Stimulated activated CD8-positive, alpha-beta memory T cell treated with anti-CD3 and anti-CD28 coated beads, Interleukin-4, amount 100 ng/mL, for 4 hours (primary cell): ENCODE measurements at places on chromosomes 1 and 21.

DNA sequence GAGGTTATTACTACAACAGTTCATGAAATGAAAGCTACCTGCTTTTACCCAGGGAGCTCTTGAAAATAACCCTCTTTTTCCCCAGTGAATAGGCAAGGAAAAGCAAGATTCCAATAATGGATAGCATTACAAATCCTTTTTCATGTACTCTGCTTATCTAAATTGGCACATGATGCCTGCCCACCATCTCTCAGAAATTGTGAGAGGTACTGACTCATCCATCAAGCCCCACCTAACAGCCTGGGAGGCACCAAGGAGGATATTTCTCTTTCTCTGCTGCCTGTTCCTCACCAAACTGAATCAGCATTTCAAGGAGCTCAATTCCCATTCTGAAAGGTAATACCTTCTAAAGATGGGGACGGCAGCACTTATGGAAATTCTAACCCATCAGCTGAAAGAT lies 34.4 kb downstream of the PALMD start:
- DNase-seq = no peak

DNA sequence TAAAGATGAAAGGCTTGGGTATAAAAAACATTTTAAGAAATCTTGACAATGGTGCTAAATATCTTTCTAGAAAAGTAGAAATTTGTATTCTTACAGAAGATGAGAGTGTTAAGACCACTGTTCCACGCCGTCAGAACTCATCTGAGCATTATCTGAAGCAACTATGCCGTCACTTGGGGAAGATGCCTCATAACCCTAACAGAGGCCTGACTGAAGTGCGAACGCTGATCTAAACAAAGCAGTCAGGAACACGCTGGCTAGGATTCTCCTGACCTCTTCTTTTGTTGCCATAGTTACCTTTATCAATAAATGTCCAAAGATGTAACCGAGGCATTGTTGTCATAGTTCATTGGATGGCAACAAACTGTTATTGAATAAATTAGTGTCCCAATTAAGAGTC lies 612.4 kb downstream of the LTN1 start:
- DNase-seq = no peak

- DNase-seq = no peak
These were observed 6.4 kb downstream of the IL24 start for GRCh38 chr1:206903687-206904086.

DNA sequence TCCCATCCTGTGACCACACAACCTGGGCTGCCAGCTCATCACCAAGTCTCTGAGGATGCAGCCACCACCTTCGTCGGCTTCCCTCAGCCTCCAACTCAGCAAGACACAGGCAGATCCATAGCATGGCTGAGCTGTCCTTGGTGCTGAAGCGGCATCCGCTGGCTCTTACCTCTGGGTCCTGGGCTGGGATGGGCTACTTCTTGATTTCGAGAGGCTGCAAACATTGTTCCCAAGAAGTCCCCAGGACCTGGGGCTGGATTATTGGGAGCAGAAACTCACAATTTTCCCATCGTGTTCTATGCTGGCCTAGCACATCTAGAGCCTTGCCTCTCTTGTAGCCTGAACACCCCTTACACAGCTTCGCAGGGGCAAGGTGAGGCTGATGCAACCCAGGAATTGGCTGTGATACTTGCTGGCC lies 24.9 kb upstream of the C1QA start:
- no peak for DNase-seq

DNA sequence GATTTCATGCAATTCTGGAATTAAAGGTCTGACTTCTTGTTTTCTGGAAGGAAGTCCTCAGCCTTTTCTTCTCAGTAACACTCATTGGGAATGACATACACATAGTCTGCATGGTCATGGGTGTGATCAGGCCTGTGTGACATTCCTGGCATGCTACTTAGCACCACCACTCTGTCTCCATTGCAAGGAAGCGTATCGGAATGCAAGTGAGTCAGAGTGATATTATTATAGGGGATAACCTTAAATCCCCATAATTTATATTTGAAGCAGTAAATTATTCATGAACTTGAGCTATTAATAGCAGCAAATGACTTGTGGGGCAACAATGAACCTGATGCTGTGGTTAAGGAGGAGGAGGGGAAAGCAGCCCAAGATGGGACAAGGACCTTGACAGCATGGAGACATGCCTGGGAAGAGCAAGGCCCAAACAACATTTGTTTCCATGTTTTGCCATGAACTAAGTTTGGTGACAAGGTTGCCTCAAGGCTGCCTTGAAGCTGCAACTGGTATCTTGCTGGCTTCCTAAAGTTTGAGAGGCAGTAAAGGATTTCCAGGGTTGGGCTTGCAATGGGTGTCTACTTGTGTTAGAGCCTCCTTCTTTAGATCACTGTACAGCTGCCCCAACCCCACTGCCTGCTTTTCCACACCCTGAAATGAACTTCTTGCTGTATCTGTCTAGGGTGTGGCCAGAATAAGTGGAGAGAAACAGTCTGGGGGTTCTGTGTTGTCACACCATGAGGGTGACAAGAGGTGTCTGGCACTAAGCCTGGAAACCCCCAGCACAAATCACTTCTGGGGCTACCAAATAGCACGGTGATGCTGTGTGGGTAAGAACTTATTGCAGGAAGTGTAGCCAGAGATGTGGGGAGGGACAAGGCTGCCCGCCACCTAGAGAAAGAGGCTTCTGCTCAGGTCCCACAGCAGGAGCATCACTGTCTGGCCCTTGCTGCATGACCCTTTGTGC lies 4.6 kb downstream of the MAB21L3 start:
- DNase-seq = no peak

- DNase-seq = no peak
These were observed 187.3 kb upstream of the DMRTA2 start for GRCh38 chr1:50610563-50610962.

DNA sequence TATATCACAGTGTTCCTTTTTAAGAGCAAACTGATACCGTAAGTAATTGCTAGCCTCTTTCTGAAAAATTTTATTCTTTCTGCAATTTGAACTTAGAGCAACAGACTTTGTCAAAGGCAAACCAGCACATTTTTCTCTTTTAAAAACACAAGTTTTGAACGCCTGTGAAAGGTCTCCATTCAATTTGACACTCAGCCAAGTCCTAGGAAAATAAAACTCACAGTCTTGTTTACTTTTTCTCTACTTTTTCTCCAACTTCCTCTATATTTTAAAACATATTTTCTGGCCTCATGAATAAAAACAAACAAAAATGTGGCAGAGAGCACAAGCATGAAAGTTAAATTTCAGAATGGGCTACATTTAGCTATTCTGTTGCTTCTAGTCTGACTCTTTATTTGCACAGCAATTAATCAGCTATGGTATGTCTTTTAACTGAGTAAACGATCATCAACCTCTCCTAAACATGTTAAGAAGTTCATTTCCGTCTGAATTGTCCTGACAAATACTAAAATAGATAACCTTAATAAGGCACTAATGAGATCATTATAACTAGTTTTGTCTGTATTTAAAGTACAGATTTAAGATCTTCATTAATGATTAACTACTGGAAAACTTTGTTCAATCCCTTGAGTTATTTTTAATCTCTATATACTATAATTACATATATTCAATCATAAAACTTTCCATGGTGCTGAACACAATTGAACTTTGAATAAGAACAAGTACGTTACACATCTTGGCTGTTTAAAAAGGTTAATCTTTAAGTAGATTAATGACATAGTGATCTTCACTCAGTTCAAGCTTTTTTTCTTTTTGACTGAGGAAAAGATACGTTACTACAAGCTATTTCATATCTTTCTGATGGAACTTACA lies 550.6 kb downstream of the PTBP2 start:
- DNase-seq = no peak

- no peak for DNase-seq
These were observed 200.7 kb downstream of the KCNT2 start for GRCh38 chr1:196407358-196408051.

DNA sequence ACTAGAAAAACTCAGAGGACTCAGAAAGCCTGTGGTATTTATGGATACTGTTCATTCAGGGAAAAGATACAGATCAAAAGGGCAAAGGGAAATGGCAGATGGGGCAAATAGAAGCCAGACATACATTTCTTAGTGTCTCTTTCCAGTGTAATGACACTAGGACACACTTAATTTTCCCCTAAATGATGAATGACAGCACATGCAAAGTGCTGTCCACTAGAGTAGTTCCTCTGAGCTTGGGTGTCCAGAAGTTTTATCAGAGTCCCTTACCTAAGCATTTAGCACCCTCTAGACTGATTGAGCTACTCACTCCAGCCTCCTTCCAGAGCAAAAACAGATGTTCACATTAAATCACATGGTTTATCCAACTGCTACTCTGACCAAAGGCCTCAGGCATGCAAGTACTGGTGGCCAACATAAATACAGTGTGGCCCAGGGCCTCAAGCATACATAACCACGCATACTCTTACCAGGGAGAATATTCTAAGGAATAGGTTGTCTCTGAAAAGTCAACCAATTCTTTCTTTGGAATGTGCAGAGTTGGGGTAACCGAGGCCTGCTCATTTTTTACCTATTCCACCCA lies 166.9 kb downstream of the NCAM2 start:
- no peak for DNase-seq

DNA sequence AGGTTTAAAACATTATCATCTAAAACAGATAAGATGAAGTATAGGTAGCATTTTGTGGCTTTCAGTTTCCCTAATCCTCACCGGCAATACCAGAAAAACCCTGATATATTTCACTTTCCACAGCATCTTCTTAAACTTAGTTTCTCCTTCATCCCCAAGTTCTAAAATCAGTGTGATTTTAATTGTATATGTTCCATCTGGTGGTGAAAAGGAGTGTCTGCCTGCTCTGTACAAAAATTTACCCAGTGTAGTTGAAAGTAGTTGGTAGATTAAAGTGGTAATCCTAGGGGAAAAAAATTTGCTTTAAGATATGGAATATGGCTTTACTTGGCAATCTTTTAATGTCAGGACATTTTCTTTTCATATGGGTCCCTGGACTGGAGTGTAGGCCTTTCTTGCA lies 74.3 kb downstream of the CEP350 start:
- no peak for DNase-seq

DNA sequence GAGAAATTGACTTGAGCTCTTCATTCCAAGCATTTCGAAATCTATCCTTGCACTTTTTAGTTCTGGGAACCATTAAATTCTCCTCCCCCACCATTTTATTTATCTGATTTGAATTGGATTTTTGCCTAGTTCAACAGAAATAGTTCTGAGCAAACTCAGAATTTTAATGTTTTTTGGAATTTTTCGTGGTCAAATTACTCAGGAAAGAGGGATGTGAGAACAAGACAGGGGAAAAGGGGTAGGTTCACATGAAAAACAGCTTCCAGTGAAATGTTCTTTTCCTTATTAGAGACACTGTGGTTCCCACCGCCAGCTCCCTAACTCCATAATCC lies 5.7 kb upstream of the ZNF697 start:
- no peak for DNase-seq

DNA sequence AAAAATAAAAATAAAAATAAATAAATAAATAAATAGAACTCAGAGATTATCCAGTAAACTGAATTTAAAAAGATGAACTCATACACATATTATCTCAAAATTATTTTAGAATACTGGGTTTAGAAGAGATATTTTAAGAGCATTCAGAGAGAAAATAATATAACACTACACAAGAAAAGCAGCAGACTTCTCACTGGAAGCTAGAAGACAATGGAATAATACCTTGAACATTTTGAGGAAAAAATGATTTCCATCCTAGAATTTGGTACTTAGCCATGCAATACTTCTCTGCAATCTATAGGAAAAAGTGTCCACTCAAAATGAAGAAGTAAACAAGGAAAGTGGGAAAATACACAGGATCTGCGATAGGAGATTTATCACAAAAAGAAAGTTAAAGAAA lies 24.2 kb downstream of the TRMT1L start:
- no peak for DNase-seq

DNA sequence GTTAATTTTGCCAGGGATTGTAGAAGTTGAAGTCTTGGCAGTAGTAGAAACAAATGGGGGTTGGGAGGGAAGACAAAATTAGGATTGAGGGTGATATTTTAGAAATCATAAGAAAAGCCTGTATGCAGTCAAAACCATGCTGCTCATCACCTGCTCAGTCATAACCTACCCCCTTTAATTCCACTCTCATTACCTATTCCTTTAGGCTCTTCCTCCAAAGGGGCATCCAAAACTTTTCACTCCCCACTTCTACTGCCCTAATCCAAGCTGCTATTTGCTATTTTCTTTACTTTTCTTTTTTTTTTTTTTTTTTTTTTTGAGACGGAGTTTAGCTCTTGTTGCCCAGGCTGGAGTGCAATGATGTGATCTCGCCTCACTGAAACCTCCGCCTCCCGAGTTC lies 11.5 kb downstream of the H3-3A start:
- DNase-seq = no peak

DNA sequence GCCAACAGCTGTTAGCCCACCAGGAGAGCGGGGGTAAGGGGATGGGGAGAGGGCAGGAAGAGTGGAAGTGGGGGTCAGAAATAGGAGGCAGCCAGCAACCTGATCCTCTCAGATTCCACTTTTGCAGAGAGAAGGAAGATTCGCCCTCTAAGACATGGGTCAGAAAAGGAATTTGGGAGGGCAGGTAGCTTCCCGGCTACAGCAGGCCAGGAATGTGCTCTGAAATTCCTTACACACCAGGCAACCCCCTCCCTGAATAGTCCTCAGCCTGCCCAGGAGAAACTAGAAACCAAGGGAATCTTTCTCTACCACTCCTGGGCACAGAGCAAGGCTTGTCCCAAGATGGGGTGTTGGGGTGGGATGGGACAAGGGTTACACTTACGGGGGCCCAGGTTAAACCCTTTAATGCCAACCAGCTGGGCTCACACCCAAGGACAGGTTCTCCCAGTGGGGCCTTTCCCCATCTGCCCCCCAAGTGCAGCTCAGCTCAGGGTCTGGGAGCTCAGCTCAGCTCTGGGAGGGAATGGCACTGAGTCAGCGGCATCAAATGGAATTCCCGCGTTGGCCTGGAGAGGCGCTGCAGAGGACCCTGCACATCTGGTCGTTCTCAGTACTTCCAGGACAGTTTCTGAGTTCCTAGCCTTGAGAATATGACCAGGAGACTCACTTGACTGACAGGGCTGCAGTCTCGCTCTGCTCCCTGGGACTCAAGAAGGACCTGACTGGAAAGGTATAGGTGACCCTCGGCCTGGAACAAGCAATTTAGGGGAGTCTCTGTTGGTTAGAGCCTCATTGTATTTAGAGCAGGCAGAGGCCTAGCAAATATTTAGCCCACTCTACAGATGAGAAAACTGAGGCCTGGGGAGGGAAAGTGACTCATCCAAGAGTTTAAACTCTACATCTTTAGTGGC lies 761 bp downstream of the TNNT2 start:
- no peak for DNase-seq

- DNase-seq = no peak
These were observed 76.4 kb downstream of the COLGALT2 start for GRCh38 chr1:183961132-183961531.

GRCh38 chr1:155241841-155242264 lies 13.4 kb downstream of the ENTREP3 start:
- no peak for DNase-seq

- DNase-seq = no peak
These were observed 151.7 kb upstream of the NR5A2 start for GRCh38 chr1:199875856-199876255.

- DNase-seq = no peak
These were observed 42.6 kb downstream of the SIM2 start for GRCh38 chr21:36741506-36741905.

DNA sequence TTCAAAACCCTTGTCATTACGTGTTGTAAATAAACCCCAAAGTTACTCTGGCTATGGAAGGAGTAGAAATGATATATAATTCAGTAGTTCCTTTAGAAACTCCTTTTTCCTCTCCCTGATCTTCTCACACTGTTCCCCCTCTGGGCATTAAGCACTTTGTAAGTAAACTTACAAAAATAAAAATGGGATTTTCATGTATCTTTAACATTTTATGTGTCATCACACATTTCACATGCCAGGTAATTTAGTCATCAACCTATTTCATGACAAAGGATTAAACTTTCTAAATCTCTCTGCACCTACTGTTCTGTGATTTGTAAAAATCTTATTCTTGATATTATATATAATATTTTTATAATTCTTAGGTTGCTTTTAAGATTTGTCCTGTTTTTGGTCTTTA lies 176.9 kb downstream of the NEK7 start:
- DNase-seq = no peak
